ENCODE measurements at places on chromosomes 5 and 9.
A peak's percentile ranks its signal among the peaks of the same experiment; 100 is the strongest.

GRCh38 chr9:94952565-94953373 lies 226.3 kb downstream of the AOPEP start:
- no peak for DNase-seq

- no peak for DNase-seq
Measured at GRCh38 chr9:8224381-8224801, 424.8 kb upstream of the DMAC1 start.

DNA sequence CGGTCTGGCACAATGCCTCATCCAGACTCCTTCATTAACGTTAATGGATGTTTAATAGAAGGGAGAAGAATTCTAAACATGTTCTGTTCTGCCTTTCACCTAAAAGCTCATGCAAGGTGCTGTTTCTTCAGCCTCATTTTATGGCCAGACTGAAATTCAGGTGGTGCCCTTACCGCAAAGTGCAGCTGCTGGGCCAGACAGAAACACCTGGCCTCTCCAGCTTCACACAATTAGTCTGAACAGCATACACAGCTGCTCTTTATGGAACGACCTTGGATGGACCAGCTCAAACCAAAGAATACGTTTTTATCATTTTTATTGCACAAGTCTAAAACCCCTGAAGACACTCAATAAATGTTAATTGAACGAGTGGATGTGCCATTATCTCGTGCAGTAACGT lies 4.6 kb downstream of the SNCAIP start:
- no peak for DNase-seq

GRCh38 chr5:117657541-117657940 lies 1082.9 kb upstream of the SEMA6A start:
- no peak for DNase-seq

GRCh38 chr9:99896119-99896518 lies 10.3 kb upstream of the STX17 start:
- no peak for DNase-seq

DNA sequence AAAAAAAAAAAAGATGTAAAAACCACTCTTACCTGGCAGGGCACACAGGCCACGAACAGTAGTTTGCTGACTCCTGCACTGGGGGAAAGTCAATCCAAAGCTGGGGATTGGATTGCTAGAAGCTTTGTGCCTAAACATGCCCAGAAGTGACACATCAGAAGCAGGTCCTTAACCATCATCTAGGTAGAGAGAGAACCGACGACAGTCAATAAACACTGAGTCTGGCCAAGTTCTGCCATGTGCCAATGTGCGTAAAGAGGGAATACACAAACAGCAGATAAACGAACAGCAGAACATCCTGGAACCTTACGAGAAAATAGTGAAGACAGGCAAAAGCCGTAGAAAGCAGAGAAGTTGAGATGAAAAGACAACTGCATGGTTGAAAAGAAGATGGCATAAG lies 14.9 kb downstream of the SFXN1 start:
- DNase-seq, result no peak

DNA sequence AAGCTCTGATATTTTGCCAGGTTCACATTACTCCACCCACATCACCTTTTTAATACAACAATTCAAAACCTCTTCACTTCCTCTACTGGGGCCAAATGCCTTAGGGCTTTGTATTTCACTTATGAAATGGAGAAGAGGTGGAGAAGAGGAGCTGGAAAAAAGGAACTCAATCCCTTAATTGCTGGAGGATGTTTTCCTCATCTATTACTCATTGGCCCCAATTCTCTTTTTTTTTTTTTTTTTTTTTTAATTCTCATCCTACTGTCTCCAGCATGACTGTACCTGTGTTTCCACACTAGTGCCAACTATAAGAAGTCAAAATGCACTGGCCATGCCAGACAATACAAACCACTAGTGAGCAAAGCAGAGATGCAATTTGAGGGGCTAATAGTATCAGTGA lies 20.9 kb downstream of the FAM13B start:
- peak; percentile 46 for DNase-seq

DNA sequence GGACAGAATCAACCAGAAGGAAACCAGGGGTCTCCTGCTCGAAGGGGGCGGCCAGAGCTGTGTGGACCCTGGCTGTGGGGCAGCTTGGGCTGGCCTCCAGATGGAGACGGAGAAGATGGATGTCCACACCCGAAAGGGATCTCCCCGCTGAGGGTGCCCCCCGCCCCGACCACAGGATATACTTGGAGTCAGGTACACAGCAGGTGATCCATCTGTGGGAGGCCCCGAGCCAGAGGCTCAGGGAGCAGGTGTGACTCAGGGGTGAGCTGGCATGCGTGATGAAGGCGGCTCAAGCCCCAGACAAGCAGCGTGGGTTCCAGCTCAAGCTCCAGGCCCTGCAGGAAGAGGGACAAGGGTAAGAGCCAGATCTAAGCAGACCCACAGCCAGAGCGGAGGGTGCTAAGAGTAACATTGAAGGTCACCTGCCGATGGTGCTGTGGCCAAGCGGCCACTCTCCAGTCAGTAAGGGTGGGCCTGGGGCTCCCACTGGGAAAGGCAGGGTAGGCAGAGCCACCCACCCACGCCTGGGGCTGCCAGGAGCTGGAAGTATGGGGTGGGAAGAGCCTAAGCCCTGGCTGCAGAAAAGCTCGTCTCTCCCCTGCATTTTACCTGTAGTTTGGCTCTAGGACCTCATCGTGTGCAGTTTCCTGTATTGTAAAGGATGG lies 30.6 kb upstream of the MVB12B start:
- DNase-seq, result no peak

- no peak for DNase-seq
Measured at GRCh38 chr9:71941998-71942567, 30.6 kb downstream of the C9orf85 start.

DNA sequence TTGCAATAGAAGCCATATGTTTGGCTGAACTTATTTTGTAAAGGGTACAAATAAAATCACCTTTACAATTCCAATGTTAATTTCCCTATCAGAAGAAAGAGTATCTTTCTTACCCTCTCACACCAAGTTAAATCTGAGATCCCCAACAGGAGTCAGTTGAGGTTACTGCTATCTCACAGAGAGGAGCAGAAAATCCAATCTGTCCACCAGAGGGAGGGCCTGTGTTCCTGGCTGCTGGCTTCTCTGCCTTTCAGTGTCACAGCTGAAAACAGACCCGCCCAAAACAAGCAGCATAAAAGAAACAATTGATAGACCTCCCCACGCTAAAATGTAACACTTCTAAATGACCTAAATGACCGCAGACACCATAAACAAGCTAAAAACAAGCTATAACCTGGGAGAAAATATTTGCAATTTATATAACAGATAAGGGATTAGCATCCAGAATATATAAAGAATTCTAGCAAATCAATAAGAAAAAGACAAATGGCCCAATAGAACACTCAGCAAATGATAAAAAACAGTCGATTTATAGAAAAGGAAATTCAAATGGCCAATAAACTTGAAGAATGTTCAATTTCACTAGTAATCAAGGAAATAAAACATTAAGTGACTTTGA lies 24.5 kb upstream of the MVB12B start:
- DNase-seq, result peak; percentile 72

DNA sequence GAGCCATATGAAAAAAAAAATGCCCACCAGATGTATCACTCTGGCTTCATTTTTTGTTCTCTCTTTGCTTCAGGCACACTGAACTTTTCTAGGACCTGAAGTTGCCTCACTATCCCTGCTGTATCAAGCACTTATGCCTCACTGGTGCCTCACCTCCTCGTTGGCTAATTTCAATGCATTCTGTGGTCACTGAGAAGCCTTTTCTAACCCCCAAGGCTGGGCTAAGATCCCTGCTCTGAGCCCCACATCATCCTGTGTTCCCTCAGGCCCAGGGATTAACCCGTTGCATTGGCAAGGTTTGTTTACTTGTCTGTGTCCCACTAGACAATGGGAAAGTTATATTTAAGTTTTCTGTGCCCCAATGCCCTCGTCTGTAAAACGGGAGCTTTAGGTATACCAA lies 362.7 kb downstream of the OSTF1 start:
- no peak for DNase-seq

- no peak for DNase-seq
Measured at GRCh38 chr9:9905736-9906135, 707.1 kb downstream of the PTPRD start.

DNA sequence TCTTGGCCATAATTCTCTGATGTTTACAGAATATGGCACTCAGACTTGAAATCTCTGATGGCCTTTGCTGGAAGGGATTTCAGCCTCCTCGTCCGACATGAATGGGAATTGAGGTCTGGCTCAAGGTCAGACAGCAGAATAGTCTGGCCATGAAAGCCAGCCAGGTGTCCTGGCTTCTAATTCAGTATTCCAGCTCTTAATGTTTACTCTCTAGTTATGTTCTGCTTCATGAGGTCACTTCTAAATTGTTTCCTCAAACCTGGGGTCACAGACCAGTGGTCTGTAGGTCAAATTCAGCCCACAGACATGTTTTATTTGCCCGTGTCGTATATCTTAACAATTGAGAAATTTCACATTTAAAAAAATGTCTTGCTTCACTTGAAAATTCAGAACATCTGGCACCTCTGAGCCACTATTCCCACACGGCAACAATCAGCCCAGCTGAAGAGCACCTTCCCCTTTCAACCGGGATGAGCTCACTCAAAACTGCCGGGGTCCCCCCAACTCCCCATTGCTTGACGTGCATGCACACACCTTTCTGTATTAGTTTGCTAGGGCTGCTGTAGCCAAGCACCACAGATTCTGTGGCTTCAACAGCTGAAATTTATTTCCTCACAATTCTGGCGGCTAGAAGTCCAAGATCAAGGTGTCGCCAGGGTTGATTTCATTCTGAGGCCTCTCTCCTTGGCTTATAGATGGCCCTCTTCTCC lies 243.5 kb downstream of the ENC1 start:
- DNase-seq, result no peak

DNA sequence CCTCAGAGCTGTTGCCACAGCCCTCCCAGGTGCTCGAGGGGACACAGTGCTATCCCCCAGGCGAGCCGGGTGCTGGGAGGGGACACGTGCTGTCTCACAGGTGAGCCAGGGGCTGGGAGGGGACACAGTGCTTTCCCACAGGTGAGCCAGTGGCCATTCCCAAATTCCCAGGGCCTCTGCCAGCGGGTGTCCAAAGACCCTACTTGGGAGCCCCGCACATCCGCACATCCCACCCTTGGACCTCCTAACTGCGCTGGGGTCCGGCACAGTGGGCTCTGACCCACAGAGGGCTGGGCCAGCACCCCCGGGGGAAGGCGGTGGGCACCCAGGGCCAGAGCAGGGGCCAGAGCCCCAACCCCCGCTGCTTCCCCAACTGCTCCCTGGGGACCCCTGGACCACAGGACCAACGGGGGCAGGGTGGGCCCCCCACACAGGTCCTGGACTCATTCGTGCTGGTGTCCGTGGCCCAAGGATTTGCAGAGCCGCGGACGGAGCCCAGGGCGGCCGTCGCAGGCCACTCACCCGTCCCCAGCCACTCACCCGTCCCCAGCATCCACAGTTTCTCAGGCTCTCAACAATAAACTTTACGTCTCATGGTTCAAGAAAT lies 17.9 kb downstream of the EXD3 start:
- no peak for DNase-seq

DNA sequence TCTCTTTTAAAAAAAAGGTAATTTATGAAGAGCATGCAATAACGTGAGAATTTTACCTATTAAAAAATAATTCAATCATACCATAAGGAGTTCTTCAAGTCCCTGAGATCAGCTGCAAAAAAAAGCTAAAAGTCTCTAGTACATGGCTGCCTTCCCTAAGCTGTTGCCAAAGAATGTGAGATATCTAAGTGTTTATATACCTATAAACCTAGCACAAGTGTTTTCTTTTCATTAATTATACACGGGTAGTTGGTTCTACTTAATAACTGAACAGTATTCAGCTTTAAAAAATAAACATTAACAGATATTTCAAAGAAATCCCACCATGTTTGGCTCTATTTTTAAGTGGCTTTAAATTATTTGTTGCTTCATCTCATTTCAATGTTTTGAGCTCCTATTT lies 25.9 kb downstream of the FNBP1 start:
- no peak for DNase-seq

- DNase-seq, result no peak
Measured at GRCh38 chr5:1658665-1659064, 134.9 kb upstream of the LPCAT1 start.

GRCh38 chr5:135448071-135448739 lies 1.1 kb upstream of the DCANP1 start:
- DNase-seq, result no peak

- DNase-seq, result no peak
Measured at GRCh38 chr5:98433022-98433421, 340.4 kb upstream of the RGMB start.

DNA sequence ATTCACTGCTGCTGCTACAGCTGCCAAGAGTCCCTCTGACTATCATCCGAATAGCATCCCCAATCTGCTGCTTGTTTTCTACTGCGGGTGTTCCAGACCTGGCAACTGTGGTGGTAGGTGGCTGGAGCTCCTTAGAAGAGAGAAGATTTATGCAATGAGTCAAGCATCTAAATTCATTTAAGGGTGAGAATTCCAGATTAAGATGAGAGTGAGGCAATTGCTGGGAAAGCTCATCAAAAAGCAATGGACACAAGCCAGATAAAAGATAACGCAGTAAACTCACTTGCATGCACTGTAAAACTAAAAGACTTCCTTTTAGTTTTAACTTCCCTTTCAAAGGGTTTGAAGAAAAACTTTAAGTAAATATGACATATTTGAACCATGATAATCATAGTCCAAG lies 3.9 kb downstream of the PLK2 start:
- no peak for DNase-seq

- DNase-seq, result no peak
Measured at GRCh38 chr5:141022384-141022783, 28.8 kb upstream of the PCDHB1 start.

DNA sequence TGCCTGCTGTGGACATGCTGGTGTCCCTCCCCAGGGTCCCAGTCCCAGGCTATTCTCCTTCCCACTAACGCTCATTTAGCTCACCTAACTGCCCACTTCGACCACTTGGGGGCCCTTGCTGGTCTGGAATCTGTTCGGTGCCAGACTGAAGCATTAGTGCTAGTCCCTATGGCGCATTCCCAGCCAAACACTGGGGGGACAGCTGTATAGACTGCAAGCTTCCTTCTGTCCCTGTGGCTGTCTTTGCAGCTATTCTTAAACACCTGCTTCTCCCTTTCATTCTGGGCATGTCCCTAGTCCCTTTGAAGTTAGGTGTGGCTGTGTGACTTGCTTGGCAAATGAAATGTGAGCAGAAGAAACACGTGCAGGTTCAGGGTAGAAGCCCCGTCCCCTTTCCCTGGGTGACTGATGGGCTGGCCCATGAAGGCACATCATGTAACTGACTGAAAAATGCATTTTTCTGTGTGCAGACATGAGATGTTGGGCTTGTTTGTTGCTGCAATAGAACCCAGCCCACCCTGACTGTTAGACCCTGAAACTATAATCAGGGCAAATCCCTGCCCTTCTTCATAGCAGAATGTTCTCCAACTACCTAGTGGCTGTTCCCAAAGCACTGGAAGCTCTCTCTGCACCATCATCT lies 134.4 kb downstream of the BARX1 start:
- DNase-seq, result no peak

DNA sequence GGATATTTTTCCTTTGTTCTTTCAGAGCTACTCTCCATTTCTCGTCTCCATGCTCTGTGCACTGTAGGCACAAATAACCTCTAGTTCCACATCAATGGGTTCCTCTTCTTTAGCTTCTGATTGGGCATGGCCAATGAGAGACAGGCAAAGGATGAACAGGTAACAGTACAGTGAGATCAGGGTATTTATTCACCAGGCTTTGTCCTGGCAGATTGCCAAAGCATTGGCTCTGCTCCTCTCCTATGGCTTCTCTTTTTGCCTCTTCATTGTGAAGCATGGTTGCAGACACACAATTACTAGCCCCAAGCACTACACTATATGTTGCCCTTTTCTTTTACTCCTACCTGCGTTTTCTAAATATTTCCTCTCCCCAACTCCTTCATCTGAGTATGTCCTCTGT lies 215.1 kb upstream of the ARRDC3 start:
- DNase-seq, result no peak
